H4 (cell line): ENCODE measurements at places on chromosomes 4 and X. TPM values are rescaled to one million over a fixed set of nuclear protein-coding genes. Genes with fewer than 3 reads are reported as not detected.

Gene EIF2S3
- total RNA-seq: 280 and 328 TPM in 2 replicates

Gene JCHAIN
- total RNA-seq: 1.3 TPM in 1 of 2 replicates, not detected in the other

Gene ALB
- not detected in 2 replicates for total RNA-seq

Gene PABPC5
- 4.9 and 7.6 TPM in 2 replicates for total RNA-seq

Gene PORCN
- 17.0 and 18.3 TPM in 2 replicates for total RNA-seq

Gene PRDM8
- total RNA-seq: 0.12 TPM in 2 replicates

Gene GATB
- 22.7 and 38.2 TPM in 2 replicates for total RNA-seq

Gene SLC10A6
- 0.27 TPM in 1 of 2 replicates, not detected in the other for total RNA-seq

Gene HPGDS
- total RNA-seq: not detected in 2 replicates

Gene FNIP2
- total RNA-seq: 5.2 and 5.7 TPM in 2 replicates

Gene GRIA2
- total RNA-seq: not detected in 2 replicates

GRCh38 chrX:81232218-81232617 lies 30.3 kb downstream of the SH3BGRL start:
- DNase-seq: no peak

DNA sequence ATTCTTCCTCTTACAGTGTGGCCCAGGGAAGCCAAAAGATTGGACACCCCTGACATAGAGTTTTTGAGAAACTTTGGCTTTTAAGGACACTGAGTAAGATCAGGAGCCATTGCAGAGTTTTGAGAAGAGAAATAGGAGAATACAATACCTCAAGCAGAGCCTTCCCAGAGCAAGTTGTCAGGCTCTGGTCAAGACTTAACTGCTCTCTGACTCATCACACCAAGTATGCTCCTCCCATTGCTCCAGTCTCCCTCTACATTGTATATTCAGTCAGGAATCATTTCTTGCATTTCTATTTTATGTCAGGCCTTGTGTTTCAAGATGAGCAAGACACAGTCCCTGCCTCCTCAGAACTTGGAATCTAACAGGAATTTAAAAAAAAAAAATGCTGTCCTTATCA lies 176.4 kb upstream of the FMR1 start:
- DNase-seq: no peak

DNA sequence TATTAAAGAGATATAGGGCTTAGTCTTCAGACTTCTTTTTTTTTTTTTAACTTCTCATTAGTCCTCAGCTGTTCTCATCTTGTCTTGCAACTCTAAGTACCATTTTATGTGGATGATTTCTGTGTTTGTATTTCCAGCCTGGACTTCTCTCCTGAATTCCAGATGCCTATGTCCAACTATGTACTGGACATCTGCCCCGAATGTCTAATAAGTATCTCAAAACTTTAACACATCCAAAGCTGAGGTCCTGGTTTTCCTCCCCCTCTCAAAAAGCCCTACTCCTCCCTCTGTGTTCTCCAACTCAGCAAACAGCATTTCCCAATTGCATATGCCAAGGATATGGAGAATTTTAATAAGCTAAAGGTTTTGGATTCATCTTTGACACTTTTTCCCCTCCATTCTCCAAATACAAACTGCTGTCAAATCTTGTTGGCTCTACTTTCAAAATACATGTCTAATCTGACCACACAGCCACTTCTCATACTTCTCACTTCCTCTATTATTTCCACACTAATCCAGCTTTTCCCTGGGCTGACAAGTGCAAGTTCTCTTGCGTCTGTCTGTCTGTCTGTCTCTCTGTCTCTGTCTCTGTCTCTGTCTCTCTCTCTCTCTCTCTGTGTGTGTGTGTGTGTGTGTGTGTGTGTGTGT lies 79.8 kb downstream of the CLCN5 start:
- DNase-seq: no peak

- no peak for DNase-seq
These were observed 683.6 kb upstream of the TENM3 start for GRCh38 chr4:181559637-181560036.

GRCh38 chr4:112882286-112882685 lies 167.2 kb upstream of the ANK2 start:
- no peak for DNase-seq

DNA sequence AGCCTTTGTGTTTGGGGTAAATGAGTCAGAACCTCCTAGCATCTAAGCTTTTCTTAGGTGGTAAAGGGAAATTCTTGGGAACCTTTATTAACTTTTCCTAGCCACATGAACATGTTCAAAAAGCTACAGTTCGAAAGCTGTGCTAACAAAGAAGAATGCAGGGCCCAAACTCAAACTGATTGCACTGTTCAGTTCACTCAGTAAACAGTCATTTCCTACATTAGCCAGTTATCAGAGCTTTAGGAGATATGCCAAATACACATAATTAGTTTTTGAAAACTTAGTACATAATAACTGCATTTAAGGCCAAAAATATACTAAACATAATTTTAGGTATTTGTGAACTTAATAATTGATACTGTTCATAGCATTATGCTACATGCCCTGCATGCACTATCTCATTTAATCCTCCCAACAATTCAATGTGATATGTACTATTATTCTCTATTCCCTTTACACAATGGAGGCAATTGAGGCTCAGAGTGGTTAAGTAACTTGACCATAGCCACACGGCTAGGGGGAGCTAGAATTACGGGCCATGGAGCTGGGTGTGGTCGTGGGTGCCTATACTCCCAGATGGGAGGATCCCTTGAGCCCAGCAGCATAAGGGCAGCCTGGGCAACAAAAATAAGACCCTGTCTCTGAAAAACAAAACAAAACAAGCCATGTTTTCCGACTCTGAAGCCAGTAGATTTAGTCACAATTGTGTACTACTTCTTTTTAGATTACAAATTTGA lies 43.9 kb upstream of the PDGFRA start:
- no peak for DNase-seq

GRCh38 chrX:12080265-12080664 lies 58.0 kb upstream of the FRMPD4 start:
- peak; percentile 25 for DNase-seq

DNA sequence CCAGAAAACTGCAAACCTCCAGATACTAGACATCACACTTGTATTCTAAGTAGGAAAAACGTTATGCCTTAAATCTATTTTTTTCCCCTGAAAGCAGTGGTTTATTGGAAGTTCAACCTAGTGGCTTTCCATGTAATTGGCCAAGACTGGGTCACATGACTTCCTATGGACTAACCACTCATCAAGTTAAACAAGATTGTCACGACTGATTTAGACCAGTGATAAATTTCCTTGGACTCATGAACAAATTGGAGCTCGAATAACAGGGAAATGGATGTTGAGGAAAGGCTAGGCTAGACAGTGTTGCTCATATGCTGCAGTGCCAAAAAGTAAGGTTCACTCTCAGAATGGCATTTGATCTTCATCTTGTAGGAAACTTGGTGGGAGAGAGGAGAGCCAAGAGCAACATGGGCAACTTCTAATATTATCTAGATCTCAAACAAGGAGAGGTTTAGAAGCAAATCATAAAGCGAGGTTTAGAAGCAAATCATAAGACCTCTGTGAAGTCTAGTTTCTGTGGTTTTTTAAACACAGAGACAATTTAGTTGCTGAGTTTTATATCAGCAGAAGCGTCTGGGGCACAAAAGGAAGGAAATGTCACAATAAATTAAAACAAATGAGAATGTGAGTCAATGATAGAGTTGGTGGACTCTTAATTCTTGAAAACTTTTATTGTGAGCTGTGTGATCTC lies 165.6 kb upstream of the BOD1L1 start:
- no peak for DNase-seq

DNA sequence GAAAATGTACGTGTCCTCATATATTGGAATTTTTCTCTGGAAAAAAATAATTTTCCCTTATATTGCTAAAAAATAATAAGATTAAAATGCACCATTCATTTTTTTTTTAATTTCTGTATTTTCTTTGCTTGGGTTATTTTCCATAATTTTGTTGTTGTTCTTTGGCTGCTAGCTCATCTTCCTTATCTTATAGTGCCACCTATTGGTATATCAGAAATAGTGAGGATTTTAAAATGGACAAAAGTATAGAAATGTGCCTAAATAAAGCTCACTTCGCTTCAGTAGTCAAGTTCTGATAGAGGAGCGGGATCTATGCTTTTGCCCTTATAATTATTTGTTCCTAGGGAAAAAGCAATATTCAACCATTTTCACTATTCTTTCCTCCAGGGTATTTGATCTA lies 134.8 kb downstream of the NAP1L3 start:
- DNase-seq: no peak

DNA sequence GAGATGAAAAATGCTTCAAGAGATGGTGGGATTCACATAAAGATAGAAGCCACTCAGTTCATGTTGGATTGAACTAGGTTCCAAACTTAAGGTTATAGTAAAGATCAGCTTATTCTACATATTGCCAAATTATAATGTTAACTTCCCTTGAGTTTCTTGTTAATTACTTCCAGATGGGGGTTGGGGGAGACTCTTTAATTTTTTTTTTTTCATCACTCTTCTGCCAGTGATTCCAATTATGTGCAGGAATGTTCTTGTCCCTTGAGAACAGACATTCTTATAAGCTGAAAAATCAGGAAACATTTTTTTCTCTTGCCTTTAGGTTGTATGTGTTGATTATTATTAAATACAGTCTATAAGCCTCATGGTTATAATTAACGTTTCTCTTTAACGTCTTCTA lies 30.0 kb downstream of the MND1 start:
- DNase-seq: no peak

DNA sequence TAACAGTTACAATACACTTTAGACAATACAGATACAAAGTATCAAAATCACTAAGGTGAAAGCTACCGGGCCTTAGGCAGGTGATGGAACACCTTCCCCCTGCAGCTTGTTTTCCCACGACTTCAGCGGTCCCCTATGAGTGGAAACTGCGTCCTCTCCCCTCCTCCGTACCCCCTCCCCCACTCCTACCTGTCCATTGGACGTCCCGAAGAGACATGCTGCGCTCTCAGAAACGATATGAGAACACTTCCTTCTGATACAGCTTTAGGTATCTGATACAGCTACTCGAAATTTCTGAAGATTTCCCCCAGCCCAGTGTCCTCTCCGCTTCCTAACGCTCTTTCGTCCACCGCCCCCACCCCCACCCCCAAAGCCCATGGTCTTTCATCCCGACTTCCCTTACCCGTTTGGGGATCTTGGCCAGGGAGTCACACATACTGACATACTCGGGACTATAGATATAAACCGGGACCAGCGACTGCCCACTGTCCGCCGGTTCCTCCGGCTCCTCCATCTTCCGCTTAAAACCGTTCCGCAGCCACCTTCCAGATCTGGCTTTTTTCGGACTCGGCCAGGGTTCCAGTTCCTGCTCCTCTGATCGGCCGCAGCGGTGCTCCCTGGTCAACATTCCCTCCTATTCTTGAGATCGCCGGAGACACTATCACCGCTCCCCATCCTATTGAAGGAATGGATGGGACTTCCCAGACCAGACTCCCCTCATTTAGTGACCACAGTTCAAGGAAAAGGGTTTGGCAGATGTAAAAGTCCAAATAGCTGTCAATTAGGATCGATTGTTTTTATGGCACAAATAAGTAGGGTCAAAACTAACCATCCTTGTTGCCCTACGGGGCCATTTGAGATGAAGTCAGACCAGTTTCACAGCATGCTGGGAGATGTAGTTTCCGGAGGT lies at the start of gene HDAC8:
TSS of gene HDAC8 (minus strand) at position 596 of the 910 bp plus-strand sequence. CDS start at position 514, 82 bp downstream.
- DNase-seq: peak; percentile 74

- DNase-seq: no peak
These were observed 34.8 kb downstream of the ZFP42 start for GRCh38 chr4:188030401-188030800.

GRCh38 chrX:47620303-47620685 lies 637 bp upstream of the SYN1 start:
- DNase-seq: no peak

DNA sequence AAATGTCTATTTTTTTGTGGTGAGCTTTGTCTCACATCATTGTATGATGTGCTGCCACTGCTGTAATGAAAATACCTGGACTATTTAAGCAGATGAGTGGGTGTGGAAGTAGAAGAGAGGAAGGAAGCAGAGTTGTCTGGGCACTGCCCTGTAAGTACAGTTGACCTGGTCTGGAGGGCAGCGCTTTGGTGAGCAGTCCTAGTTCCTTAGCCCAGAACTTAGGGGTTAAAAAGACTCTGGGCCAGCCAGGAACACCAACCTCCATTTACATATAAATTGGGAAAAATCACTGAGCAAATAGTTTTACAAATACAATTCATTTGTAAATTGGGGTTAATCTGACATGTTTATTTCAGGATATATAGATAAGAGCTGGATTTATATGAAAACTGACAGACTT lies 347.1 kb upstream of the FAT1 start:
- DNase-seq: no peak

GRCh38 chr4:5215321-5215720 lies 164.0 kb downstream of the STK32B start:
- DNase-seq: no peak

DNA sequence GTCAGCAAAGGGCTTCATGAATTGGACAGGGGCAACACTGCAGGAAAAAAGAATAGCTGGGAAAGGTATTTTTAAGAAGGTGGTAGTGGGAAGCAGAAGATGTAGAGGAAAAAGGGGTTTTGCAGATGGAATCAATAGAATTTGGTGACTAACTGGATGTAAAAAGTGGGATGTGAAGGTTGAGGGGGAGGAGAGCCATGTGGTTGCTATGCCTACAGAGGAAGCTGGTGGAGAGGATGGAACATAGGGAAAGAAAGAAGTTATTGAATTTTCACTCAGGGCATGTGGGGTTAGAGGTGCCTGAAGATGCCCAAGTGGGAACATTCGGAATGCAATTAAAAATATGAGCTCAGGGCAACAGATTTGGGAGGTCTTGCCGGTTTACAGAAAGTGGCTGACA lies 33.0 kb downstream of the REELD1 start:
- DNase-seq: no peak

- no peak for DNase-seq
These were observed 57.4 kb downstream of the LGI2 start for GRCh38 chr4:24973404-24973746.

GRCh38 chrX:135340831-135341230 lies 31.6 kb downstream of the ETDC start:
- no peak for DNase-seq

- DNase-seq: no peak
These were observed 185.3 kb downstream of the CRLF2 start for GRCh38 chrX:1027133-1027532.

- DNase-seq: no peak
These were observed 38.3 kb downstream of the NOCT start for GRCh38 chr4:139053909-139054308.
